Colonic mucosa (tissue), 4 donors: ENCODE measurements at places on chromosomes 12 and 14. TPM values are rescaled to one million over a fixed set of nuclear protein-coding genes. Genes with fewer than 3 reads are reported as not detected.

DNA sequence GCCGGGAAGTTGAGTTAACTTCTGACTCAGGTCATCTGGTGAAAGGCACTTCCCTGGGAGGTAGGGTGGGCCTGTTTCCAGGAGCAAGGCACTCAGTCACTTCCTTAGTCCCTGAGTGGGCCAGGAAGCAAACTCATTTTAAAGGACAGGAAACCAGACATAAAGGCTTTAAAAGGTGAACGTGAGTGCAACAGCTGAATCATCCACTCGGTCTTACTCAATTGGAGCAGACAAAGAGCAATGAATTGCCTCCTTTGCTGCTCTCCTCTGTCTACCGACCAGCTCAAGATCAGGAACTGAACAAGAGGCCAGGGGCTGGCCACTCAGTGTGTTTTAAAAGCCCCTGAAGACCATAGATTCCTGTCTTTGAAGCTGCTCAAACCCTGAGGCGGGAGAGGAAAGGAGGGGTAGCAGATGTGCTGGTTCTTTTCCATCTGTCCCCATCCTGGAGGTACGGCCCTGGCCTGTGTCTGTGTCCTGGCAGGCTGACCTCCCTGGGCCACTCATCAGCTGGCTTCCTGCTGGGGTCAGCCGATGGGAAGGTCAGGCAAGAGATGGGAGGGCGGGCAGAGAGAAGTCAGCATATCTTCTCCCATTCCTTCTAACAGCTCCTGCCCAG is 148.9 kb downstream of the PPM1H start:
- H3K4me3 ChIP-seq = no peak overlapping the region
- no peak for DNase-seq
- H3K27me3 ChIP-seq = no peaks in the 10 kb centered on the region
- no peaks in the 10 kb centered on the region for H3K4me1 ChIP-seq
- peak overlapping the region; percentile 13 for H3K27ac ChIP-seq

DLGAP5 gene
- 35.9 TPM for total RNA-seq

DNA sequence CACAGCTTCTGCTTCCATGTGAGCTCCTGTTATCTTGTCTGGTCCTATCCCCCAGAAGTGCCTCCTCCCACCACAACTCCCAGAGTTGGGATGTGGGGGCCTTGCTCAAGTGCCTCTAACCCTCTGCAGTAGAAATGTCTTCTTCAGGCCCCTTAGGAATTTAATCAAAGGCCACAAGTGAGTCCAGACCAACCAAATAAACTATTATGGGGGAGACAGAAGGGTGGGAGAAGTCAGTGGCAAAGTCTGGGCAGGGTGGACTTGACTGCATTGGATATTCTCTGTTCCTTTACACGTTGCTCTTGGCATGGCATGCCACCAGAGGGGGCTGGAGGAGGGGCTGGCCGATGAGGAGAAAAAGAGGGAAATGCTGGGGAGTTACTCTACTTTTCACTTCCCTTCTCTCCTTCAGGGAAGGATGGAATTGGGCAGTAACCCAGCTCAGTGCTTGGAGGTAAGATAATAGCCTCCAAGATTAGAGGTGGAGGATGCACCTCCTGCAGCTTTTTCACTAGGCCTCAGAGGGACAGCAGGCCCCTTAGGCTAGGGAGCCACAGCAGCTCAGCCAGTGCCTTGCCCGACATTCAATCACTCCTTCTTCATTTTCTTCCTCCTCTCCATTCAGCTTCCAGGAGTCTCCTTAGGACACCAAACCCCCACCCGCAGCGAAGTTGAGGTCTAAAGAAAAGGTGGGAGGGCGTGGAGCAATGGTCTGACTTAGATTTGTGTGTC is 1.2 kb upstream of the AP1G2 start:
- no peaks in the 10 kb centered on the region for H3K36me3 ChIP-seq
- no peaks in the 10 kb centered on the region for H3K27me3 ChIP-seq
- H3K4me3 ChIP-seq = no peak overlapping the region
- no peak overlapping the region for H3K27ac ChIP-seq
- no peaks in the 10 kb centered on the region for H3K4me1 ChIP-seq
- no peak for DNase-seq

GRCh38 chr14:73723406-73723796 is 9.2 kb upstream of the PNMA1 start:
- peaks cover 44% of the 10 kb centered on the region for H3K36me3 ChIP-seq
- H3K4me3 ChIP-seq = no peak overlapping the region
- H3K27me3 ChIP-seq = no peaks in the 10 kb centered on the region
- peaks cover 8% of the 10 kb centered on the region for H3K4me1 ChIP-seq

TMEM117 gene
- 8.0 TPM for total RNA-seq

DNA sequence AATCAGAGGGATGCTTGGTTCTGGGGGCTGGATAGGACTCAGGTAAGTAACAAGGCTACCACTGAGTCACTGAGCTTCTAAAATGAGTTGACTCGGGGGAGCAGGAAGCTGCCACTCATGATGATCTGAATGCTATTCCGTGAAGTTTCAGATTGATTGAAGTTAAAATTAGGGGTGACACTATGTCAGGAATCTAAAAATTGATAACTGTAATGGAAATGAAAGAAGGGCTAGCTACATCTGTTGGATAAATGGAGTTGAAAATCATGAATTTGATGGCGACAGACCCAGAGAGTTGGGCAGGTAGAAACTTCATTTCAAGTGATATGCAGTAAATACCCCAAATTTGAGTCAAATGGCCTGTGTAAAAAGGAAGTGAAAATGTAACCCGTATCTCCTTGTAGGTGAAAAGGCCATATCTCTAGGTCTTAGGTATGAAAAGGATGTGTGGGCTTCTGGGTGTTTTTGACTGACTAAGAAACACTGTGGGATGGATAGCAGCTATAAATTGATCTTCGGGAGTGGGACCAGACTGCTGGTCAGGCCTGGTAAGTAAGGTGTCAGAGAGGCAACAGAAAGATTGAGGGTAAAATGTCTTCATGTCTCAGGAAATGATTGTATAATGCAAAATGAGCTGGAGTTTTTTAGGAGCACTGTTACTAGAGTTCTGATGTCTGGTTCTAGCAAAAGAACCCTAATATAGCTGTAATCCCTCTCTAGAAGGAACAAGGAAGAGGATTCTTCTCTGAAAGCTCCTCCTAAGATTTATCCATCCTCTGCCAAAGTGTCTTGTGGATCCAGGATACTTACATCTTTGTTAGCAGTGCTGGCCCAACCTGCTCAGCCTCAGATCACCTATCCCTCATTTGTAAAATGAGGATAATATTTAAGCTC is 57.3 kb downstream of the DAD1 start:
- H3K27ac ChIP-seq = no peak overlapping the region
- no peak for DNase-seq
- no peaks in the 10 kb centered on the region for H3K27me3 ChIP-seq
- no peaks in the 10 kb centered on the region for H3K36me3 ChIP-seq

DNA sequence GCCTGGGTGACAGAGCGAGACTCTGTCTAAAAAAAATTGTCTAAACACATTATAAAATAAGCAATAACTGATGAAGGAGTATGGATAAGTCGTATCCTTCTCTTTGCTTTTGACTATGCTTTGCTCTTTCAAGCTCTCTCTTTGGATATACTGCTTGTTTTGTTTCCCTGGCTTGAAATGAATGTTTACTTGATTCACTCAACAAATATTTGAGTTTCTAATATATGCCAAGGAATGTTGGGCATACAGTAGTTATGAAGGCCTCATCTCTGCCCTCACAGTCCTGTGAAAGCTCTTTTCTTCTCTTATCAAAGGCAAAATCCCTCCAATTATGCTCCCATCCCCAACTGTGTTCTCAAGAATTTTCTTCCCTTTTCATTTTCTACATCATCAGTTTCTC is 123.5 kb downstream of the PTPRR start:
- H3K27me3 ChIP-seq = no peaks in the 10 kb centered on the region
- no peaks in the 10 kb centered on the region for H3K4me1 ChIP-seq
- no peaks in the 10 kb centered on the region for H3K36me3 ChIP-seq
- no peak overlapping the region for H3K4me3 ChIP-seq

DNA sequence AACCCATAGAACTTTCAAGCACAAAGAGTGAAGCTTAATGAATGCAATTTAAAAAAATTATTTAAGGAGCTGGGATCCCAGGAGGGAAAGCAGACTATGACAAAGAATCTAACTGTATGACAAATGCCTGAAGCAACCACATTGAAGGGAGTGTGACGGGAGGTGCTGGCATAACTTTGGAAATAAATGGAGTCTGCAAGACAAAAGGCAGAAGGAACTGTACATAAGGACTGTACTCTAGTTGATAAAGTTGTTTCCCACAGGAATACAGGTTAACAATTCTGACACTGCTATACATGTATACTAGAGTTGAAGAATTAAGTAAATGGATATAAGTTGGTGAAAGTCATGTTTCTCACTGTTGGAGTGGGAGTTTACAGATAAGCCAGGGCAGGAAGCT is 41.2 kb upstream of the WSCD2 start:
- H3K27me3 ChIP-seq = no peaks in the 10 kb centered on the region
- H3K4me3 ChIP-seq = no peak overlapping the region
- no peak for DNase-seq
- no peaks in the 10 kb centered on the region for H3K36me3 ChIP-seq

- H3K4me1 ChIP-seq = no peaks in the 10 kb centered on the region
- H3K36me3 ChIP-seq = no peaks in the 10 kb centered on the region
- no peak for DNase-seq
- no peaks in the 10 kb centered on the region for H3K27me3 ChIP-seq
- no peak overlapping the region for H3K4me3 ChIP-seq
Measured at GRCh38 chr12:88870000-88870737, 289.9 kb upstream of the KITLG start.

DNA sequence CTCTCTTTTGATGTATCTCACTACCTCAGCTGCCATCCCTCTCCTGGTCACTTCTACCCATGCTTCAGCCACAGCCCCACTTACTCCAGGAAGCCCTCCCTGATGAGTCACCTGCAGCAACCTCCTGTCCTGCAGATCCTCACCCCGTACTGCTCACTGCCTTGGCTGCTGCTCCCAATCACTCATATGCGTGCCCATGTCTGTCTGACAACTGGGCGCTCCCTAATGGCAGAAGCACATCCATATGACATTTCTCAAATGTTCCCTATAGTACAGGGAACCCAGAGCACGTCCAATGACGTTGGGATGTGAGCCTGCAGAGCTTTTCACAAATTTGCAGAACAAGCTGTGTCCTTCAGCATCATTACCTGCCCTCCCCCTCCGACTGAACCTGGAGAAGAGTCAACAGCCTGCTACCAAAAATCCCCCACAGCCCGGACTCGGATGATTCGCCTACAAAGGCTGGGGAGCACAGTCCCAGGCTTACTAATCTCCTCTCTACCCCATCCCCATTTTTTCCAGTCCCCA is 90.0 kb downstream of the SINHCAF start:
- H3K27ac ChIP-seq = no peak overlapping the region
- H3K36me3 ChIP-seq = no peaks in the 10 kb centered on the region
- no peaks in the 10 kb centered on the region for H3K27me3 ChIP-seq
- H3K4me3 ChIP-seq = no peak overlapping the region
- DNase-seq = peak; percentile 14

GRCh38 chr12:4133636-4134447 is 139.7 kb upstream of the CCND2 start:
- no peaks in the 10 kb centered on the region for H3K4me1 ChIP-seq
- H3K4me3 ChIP-seq = no peak overlapping the region
- DNase-seq = no peak
- no peak overlapping the region for H3K27ac ChIP-seq
- H3K36me3 ChIP-seq = no peaks in the 10 kb centered on the region
